Left ventricle myocardium superior (tissue), 1 donor: ENCODE measurements at places on chromosomes 6 and 20.
A peak's percentile ranks its signal among the peaks of the same experiment; 100 is the strongest.

GRCh38 chr6:55016261-55016660 lies 158.1 kb upstream of the HCRTR2 start:
- DNase-seq, result no peak

- peak; percentile 70 for DNase-seq
Measured at GRCh38 chr6:16544006-16544405, 217.3 kb downstream of the ATXN1 start.

- no peak for DNase-seq
Measured at GRCh38 chr20:774016-774659, 5.8 kb upstream of the SLC52A3 start.

GRCh38 chr6:169240125-169240524 lies 13.5 kb downstream of the THBS2 start:
- DNase-seq, result no peak

DNA sequence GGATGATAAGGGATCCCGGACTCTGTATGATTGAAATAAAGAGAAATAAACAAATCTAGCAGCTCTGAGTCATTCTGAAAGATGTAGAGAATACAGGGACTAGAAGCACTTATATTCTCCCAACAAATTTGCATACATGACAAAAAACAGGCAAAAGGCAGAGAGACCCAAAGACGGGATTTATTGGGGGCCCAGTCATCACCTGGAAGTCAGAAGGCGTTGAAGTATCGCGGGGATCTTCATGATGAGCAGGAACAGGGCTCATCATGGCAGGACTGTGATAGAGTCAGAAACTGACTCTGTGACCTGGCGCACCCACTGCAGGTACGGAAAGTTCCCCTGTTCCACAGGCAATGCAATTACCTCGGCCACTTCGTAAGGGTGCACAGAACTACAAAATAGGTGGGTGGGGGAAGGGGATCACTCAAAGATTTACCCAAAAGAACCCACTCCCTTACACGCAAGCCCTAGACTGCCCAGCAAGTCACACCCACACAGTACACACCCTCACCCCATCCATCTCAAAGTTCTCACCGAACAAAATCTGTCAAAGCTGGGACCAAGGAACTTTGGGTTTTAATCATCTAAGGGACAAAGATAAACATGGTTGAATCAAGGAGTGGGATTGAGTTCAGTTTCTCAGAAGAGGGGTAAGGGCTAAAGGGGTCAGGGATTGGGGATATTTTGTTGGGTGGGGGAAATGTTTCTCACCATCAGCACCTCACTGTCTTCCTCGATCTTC lies 1.4 kb downstream of the CUTA start:
- no peak for DNase-seq

- no peak for DNase-seq
Measured at GRCh38 chr6:106128981-106129781, 43.0 kb downstream of the PRDM1 start.

GRCh38 chr6:36962874-36963273 lies 8.3 kb downstream of the PI16 start:
- peak; percentile 75 for DNase-seq

GRCh38 chr6:10250655-10251220 lies 164.1 kb downstream of the TFAP2A start:
- no peak for DNase-seq

- no peak for DNase-seq
Measured at GRCh38 chr20:63789836-63790571, 41.1 kb downstream of the ZBTB46 start.

- DNase-seq, result no peak
Measured at GRCh38 chr6:57182017-57182432, 9.9 kb downstream of the BAG2 start.

GRCh38 chr6:90227673-90228072 lies 69.0 kb downstream of the BACH2 start:
- DNase-seq, result no peak

DNA sequence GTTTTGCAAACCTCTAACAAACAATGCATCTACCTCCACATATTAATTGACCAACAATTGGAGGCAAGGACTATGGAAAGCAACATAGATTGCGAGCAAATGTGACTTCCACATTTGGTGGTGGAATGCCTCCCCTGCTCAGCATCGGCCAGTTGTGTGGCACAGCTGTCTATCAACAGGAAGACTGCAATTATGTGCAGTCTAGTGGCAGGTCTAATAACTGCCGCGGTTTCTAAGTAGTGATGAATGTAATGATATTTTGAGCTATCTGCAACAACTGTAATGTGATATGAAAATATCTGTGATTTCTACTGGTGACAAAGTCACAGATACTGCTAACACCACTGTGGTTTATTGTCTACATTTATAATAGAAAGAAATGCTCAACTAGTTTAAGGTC lies 56.8 kb downstream of the NCR2 start:
- DNase-seq, result no peak

GRCh38 chr20:35171438-35171752 lies 477 bp upstream of the PROCR start:
- DNase-seq, result no peak

- no peak for DNase-seq
Measured at GRCh38 chr20:36128463-36129159, 25.9 kb upstream of the EPB41L1 start.

DNA sequence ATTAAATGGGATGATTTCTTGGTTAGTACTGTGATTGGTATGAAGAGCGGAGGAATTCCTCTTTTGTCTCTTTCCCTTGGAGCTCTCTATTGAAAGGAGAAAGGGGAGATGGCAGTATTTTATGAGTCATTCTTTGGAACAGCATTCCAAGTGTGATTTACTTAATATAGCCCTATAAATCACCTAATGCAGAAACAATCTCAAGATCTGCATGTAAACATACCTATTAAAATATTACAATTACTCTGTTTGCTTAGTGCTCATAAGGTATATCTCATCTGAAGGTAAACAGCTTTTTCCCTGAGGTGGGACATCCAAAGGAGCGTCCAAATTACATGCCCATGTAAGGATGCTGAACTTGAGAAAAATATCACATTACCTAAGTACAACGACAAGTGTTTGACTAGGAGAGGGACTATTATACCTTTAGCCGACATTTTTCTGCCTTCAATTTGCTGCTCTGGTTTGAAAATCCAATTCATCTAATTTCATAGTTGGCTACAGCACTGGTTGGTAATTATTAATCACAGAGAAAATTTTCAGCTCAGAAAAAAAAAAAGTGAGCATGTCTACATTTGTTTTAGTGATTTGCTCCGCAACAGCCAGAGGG lies 229.0 kb downstream of the FOXC1 start:
- no peak for DNase-seq

DNA sequence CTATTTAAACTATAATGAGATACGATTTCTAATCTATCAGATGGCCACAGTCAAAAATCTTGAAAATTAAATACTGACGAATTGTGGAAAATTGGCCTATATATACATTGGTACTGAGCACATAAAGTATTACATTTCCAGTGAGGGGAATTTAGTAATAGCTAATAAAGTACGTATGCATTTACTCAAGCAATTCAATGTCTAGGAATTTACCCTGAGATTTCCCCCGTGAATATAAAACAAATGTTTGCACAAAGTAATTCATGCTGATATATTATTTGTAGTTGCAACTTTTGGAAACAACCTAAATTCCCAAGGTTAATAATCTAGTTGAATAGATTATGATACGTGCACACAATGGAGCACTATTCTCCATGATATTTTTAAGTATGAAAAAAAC lies 14.7 kb upstream of the C6orf141 start:
- no peak for DNase-seq

DNA sequence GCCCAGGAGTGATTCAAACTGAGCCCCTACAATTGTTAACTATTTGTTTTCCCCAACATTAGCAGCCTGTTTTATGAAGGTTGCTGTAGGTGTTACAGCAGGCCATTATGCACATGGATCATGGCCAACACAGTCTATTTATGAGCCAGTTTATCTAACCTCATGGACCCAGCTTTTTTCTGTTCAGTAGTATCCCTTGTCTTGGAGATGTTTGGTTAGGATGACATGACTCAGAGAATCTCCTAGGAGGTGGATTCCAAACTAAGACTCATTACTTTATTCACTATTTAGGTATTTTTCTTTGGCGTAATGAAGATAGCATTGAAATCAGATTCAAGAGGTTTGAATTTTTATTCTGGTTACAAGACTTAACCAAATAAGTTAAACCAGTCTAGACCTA lies 62.8 kb upstream of the TFB1M start:
- DNase-seq, result no peak

GRCh38 chr6:22133357-22133756 lies 163.5 kb downstream of the PRL start:
- DNase-seq, result no peak

DNA sequence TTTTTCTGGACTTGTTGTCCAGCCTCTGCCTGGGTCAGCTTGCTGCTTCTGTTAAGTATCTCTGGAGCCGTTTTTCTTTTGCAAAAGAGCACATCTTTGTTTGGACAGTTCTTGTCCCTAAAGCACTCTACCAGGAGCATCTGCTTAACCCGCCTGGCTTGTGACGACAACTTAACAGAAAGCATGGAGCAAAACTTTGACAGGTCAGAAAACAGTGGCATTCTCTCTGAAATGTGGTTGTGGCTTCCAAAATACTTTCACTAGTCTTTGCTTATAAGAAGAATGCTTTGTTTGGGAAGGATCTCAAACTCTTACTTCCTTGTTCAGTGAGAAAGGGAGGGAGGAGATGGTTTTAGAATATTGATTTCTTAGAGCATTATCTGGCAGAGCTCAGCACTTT lies 47.6 kb downstream of the CD109 start:
- no peak for DNase-seq

- no peak for DNase-seq
Measured at GRCh38 chr6:168273441-168274036, 46.0 kb downstream of the DACT2 start.

GRCh38 chr6:170281331-170282292 lies 9.3 kb downstream of the DLL1 start:
- DNase-seq, result no peak

DNA sequence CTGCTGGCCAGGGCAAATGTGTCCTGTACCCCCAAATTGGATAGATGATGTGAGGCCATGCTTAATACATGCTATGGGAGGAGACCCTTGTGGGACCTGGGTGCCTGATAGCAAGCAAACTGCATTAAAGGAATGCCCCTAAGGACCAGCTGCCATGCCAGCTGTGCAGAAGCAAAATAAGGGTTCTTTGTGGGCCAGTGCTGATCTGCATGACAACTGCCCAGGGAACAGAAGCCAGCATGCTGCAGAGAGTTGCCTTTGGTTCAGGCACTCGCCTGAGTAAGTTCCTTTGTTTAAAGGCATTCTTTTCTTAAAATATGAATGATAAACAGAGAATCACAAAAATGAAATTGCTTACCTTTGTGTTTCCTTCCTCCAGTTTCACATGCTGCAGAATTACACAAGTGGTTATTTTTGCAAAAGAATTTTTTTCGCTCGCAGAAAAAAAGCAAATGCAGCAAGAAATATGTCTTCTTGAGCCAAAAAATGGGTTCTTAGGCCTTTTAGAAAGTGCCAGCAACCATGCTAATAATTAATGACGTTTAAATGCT lies 6.9 kb upstream of the SYNDIG1 start:
- DNase-seq, result no peak

- no peak for DNase-seq
Measured at GRCh38 chr6:142294679-142295078, 7.1 kb upstream of the ADGRG6 start.

DNA sequence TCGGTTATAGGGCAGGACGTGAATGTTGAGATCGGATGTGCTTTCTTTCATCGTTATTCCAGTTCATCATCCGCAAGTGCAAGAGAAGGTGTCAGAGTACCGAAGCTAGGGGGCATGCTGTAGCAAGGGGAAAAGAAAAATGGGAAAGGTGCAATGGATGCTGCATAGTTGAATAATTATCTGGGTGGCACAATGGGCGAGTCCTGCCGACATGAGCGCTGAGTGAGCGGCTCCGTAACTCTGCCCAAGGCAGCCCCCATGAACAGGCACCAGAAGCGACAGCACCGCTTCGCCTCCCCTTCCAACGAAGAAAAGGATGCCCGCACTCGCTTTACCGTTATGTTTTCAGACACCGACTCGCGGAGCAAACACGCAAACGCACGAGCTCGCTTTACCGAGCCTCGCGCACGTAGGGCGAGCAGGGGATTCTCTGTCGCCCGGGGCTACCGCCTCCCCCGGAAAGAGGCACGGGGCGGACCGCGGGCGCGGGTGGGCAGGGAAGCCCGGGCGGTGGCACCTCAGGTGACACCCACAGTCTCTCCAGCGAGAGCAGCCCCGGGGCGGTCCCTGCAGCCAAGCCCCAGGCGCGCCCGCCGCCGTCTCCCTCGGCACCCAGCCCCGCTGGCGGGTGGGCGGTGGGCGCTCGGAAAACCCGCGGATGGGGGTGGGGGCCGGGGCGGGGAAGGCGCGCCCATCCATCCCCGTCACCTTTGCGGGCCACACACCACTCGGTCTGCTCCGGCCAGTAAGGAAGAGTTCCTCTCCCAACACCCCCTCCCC lies 654 bp downstream of the WASF1 start:
- peak; percentile 57 for DNase-seq

GRCh38 chr20:57570920-57571319 lies 10.0 kb downstream of the PCK1 start:
- no peak for DNase-seq

DNA sequence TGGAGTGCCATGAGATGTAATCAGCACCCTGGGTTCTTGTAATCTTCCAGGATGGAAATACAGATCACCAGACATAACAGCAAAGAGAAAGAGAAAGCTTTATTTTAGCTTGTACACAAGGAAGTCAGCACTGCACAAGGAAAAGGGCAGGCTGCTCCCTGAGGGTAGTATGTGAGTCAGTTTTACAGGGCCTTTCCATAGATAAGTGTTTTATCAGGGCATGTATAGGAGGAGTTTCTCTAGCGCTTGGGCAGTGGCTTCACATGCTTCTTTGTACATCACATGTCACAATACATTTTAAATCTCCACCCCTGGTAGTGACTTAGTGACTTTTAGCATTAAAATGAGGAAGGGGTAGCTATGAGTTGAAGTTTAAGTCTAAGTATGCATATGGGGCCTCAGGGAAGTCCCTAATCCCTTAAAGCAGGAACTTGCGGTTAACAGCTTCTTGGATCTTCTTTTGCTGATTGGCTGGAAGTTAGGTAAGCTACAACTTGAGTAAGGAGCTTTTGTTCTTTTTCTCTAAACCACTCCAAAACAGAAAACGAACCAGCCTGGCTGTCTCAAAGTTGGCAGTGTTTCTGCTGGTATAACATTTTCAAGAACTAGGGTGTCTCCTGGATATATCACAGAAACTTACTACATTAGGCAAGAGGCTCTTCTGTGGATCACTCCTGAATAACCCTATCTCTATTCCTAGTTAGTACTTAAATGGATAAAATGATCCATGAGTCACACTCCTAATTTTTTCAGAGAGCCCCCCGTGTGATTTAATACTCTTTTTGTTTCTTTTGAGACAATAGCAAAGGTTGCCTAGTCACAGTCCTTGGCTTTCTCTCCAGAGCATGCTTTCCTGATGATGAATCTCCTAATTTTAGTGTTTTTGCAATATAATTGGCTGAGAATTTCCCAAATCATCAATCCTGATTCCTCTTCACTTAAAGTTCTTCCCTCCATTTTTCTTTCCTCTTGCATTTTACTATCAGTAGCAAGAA lies 60.2 kb downstream of the MRAP2 start:
- no peak for DNase-seq

DNA sequence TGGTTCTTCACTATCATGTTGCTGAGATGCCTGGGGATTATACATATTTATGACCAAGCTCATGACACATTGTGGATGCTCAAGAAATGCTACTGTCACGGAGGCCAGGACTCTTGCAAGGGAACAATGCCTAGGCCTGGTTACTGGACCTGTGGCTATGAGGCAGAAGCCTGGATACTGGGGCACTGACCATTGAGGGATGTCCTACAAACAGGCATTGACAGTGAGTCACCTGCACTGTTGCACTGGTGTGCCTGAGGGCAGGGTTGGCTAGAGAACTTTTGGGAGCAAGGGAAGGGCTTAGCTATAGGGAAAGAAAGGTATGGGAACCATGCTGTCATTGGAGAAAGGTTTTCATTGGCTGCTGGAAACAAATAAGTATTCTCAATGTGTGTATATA lies 313.1 kb upstream of the SUPT3H start:
- no peak for DNase-seq
